ENCODE measurements at places on chromosomes 2 and 18.

- no peak for DNase-seq
Observed at GRCh38 chr2:216570357-216570756, 62.9 kb upstream of the IGFBP2 start.

DNA sequence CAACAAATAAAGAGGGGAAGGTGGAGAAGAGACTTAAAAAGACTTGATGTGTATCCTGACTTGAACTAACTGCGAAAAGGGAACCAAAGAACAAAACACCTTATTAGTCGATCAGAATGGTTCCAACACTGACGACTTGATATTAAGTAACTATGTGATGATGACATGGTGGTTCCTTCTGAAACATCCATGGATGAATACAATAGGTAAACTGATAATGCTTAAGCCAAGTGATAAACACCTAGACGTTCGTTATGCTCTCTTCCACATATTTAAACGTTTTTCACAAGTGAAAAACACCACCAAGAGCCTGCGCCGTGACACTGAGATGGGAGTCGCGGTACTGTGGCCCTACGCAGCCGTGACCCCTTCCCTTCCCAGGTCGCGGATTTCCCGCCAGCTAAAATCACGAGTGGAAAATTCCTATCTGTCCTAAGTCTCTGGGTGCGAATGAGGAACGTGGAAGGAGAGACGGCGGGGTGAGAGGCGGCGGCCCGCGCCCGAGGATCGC, 797 bp downstream of the TTC32 start:
- DNase-seq: no peak

GRCh38 chr2:35783723-35784122, 571.9 kb upstream of the CRIM1 start:
- DNase-seq: no peak

GRCh38 chr2:235521844-235522243, 28.0 kb downstream of the AGAP1 start:
- DNase-seq: no peak

GRCh38 chr18:65995206-65995605, 244.4 kb downstream of the CDH7 start:
- no peak for DNase-seq

DNA sequence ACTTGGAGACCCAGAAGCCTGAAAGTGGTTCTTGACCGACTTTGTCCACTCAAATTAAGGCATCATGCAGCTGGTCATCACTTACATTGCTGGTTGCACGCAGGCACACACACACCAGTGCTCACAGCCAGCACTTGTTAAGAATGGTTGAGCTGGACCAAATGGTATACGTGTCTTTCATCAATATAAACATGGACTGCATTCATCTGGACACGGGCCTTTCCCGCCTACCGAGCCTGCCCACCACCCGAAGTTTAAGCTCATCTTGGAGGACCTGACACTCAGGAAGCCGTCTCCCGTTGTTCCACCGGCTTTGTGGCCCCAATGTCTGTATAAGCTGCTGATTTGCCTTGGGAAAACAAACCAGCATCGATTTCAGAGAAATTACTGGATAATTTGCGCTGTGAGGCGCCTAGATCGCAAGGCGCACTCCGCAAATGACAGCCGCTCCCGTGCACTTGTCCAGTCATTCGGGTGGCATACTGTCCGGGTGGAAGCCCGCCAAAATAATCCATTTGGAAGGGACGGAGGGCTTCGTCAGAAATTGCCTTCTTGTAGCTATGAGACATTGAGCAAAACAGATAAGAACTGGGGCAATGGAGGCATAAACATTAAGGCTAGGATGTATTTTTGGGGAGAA, 40.1 kb upstream of the AKAIN1 start:
- DNase-seq: no peak

Measured in MV-4-11 (cell line).